RWPE1 (cell line): ENCODE measurements at places on chromosomes 13 and 19.
A peak's percentile ranks its signal among the peaks of the same experiment; 100 is the strongest.

DNA sequence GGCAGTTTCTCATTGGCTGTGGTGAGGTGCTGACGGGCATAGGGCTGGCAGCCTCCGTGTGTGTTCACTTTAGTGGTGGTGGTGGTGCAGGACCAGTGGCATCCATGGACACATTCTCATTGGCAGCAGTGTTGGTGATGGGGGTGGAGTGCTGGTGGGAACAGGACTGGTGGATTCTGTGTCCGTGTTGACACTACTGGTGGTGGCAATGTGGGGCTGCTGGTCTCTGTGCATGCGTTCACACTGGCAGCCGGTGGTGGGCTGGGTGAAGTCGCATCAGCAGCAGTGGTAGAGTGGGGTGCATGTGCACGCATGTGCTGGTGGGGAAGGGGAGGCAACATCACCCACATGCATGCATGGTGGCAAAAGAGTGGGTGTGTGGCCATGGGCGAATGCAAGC, 1471.4 kb upstream of the PCDH20 start:
- DNase-seq: no peak

GRCh38 chr13:110485604-110486003, 75.9 kb downstream of the RAB20 start:
- DNase-seq: no peak

GRCh38 chr13:91272235-91272777, 75.2 kb upstream of the MIR17HG start:
- no peak for DNase-seq

DNA sequence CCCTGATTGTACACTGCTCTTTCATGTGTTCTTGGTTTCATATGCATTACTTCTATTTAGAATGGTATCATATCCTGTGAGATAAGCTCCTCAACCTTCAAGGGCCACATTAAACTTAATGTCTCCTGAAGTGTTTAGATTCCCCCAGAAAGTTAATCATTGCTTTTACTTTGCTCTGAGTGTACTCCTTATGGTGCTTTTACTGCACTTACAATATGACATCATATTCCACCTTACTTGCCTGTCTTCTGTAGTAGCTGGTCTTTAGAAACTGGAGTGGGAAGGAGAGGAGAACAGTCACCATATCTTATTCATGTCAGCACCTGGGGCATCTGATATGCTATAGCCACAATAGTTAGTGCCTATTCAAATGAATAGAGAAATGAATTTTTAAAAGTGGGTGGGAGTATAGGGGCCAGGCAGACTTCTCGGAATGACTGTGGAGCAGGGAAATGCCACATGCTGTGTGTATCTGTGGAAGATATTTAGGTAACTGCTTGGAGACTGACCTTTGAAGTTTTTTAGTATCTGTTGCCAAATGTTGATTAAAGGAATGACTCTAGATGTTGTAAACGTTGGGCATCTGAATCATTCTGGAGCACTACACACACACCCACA, 40.2 kb downstream of the SLAIN1 start:
- no peak for DNase-seq

GRCh38 chr19:42816894-42817293, 51.4 kb upstream of the PSG8 start:
- DNase-seq: no peak

DNA sequence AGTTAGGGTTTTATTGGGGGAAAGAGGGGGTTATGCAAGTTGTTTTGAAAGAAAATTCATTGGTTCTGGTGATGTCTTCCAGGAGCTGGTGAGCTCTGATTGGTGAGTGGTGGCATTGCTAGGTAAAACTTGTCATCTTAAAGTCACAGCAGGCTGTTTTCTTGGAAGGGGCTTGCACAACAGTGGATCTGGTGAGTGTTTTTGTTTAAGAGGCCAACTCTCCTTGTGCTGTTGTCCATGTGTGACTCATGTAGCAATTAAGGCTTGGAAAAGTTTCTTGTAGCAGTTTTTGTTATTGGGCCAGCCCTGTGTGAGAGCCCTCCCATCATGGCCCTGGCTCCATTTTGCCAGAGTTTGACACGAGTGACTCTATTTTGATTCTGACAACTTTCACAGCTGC, 109.4 kb downstream of the RFC3 start:
- peak; percentile 4 for DNase-seq

DNA sequence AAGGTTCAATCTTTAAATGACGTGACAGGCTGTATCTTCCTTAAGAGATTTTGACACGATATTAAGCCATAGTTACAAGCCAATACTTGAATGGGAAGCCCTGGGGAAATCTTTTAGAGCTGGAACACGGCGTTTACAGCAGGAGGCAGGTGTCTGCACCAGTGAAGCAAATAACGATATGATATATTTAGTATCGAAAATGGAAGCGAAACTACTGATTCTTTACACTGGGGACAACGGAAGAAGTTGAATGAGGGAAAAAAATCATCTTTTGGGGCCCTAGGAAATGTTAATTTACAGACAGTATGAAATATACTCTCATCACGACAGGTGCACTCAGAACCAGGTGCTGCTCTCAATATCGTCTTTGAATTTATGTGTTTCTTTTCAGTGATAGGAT, 793.9 kb upstream of the PCDH20 start:
- no peak for DNase-seq

DNA sequence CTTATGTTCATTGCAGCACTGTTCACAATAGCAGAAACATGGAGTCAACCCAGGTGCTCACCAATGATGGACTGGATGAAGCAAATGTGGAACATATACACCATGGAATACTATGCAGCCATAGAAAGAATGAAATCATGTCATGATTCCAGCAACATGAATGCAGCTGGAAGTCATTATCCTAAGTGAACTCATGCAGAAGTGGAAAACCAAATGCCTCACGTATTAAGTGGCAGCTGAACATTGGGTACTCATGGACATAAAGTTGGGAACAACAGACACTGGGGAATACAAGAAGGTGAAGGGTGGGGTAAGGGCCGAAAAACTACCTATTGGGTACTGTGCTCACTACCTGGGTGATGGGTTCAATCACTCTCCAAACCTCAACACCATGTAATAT, 915.9 kb downstream of the UQCRFS1 start:
- DNase-seq: no peak

DNA sequence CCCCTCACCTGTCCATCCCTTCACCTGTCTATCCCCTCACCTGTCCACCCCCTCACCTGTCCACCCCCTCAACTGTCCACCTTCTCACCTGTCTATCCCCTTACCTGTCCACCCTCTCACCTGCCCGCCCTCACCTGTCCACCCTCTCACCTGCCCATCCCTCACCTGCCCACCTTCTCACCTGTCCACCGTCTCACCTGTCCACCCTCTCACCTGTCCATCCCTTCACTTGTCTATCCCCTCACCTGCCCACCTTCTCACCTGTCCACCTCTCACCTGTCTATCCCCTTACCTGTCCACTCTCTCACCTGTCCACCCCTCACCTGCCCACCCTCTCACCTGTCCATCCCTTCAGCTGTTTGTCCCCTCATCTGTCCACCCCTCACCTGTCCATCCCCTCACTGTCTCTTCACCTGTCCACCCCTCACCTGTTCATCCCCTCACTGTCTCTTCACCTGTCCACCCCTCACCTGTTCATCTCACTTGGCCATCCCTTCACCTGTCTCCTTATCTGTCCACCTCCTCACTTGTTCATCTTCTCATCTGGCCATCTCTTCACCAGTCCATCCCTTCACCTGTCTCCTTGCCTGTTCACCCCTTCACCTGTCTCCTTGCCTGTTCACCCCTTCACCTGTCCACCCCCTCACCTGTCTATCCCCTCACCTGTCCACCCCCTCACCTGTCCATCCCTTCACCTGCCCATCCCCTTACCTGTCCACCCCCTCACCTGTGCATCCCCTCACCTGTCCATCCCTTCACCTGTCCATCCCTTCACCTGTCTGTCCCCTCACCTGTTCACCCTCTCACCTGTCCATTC, 12.7 kb upstream of the KANK2 start:
- no peak for DNase-seq

- no peak for DNase-seq
These were observed 116.0 kb upstream of the WASF3 start for GRCh38 chr13:26441476-26441875.
